Endodermal cell (in vitro differentiated cells): ENCODE measurements at places on chromosomes 16 and 17.

DNA sequence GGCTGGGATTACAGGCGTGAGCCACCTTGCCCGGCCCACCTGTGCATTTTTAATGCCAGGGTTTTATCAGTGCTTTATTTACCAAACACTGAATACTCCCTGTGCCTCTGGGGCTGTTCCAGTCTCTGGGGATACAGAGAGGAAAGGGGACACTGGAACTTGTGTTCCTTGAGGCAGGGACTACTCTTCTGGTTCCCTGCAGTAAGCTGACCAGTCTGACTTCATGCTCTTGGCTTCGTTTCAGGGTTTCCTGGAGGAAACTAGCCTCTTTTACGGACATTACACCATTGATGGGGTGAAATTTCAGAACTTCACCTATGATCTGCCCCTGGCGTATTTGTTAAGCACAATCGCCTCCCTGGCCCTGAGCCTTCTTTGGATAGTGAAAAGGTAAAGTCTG lies 37.4 kb upstream of the COQ7 start:
- no peaks in the 10 kb centered on the region for H3K27me3 ChIP-seq
- no peaks in the 10 kb centered on the region for H3K4me1 ChIP-seq
- H3K4me3 ChIP-seq: no peak overlapping the region
- no peak overlapping the region for H3K27ac ChIP-seq

- H3K4me3 ChIP-seq: no peak overlapping the region
- no peaks in the 10 kb centered on the region for H3K36me3 ChIP-seq
- DNase-seq: no peak
- H3K4me1 ChIP-seq: no peaks in the 10 kb centered on the region
Observed at GRCh38 chr17:14437176-14437575, 136.3 kb downstream of the HS3ST3B1 start.

DNA sequence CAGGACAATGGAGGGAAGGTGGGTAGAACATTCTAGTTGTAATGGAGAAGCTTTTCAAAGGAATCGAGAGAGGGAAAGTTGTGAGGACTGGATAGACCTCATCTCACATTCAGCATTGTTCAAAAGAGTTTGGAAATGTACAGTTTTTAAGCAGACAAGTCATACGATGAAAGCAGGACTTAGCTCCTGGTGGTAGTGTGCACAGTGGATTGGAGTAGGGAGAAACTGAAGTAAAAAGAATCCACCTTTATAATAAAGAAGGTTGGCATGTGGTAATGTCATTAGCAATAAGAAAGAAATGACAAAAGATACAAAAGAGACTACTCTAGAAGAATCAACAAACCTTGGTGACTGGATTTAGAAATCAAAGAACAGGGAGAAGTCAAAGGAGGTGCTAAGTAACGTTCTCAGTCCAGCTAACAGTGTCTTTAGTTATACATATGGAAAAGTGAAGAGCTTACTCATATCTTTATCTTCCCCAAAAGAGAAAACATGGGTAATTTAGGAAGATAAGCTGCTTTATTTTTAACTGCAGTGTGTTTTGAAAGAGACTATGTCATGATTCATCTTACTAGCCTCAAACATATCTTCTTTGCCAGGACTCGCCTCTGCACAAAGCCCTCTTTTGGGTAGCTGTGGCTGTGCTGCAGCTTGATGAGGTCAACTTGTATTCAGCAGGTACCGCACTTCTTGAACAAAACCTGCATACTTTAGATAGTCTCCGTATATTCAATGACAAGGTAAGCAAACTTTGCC lies 18.7 kb upstream of the EVI2A start:
- no peak overlapping the region for H3K4me3 ChIP-seq
- peaks cover 64% of the 10 kb centered on the region for H3K36me3 ChIP-seq
- H3K27me3 ChIP-seq: no peaks in the 10 kb centered on the region

- no peaks in the 10 kb centered on the region for H3K27me3 ChIP-seq
- no peak for DNase-seq
- H3K4me1 ChIP-seq: no peaks in the 10 kb centered on the region
- no peak overlapping the region for H3K4me3 ChIP-seq
- H3K27ac ChIP-seq: no peak overlapping the region
Observed at GRCh38 chr16:10982465-10983150, 38.2 kb downstream of the CLEC16A start.

GRCh38 chr17:81163051-81163695 lies 2.1 kb upstream of the PVALEF start:
- peaks cover 6% of the 10 kb centered on the region for H3K27me3 ChIP-seq
- no peak for DNase-seq
- no peak overlapping the region for H3K4me3 ChIP-seq
- H3K27ac ChIP-seq: no peak overlapping the region

DNA sequence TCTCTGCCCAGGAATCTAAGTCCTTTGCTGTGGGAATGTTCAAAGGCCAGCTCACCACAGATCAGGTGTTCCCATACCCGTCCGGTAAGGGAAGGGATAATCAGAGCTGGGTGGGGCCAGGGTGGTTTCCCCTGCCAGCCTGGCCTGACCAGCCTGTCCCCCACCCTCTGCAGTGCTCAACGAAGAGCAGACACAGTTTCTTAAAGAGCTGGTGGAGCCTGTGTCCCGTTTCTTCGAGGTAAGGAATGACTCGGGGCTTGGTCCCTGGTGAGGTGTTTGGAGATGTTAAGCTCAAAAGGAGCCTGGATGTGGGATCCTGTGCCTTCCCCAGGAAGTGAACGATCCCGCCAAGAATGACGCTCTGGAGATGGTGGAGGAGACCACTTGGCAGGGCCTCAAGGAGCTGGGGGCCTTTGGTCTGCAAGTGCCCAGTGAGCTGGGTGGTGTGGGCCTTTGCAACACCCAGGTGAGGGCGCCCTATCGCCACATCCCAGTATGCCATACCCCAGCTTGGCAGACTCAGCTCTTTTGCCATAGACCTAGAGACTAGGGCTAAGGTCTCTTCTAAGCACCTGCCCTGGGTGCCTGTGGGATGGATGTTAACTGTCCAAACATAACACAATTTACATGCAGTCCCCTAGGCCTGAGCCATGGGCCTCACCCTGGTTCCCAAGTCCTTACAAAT lies 997 bp downstream of the ACADVL start:
- no peak overlapping the region for H3K27ac ChIP-seq
- H3K27me3 ChIP-seq: no peaks in the 10 kb centered on the region

DNA sequence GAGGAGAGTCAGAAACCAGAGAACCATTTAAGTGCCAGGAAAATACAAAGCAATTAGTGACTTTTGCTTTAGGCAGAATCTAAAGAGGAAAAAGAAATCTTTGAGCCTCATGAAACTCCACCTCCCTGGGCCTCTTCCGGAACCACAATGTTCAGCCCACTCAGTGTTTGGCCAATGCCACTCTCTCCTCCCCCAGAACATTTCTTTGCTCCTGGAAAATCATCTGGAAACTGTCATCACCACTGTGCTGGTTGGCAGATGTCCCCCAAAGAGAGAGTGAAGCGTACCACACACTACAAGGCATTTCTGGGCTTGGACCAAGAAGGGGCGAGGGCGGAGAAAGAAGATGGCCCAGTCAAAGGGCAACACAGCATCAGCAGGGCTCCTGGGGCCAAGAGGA lies 7.1 kb upstream of the SOX9 start:
- H3K4me3 ChIP-seq: no peak overlapping the region
- peaks cover 4% of the 10 kb centered on the region for H3K4me1 ChIP-seq
- H3K27ac ChIP-seq: no peak overlapping the region
- H3K36me3 ChIP-seq: no peaks in the 10 kb centered on the region
- peaks cover 88% of the 10 kb centered on the region for H3K27me3 ChIP-seq
- DNase-seq: no peak

- no peaks in the 10 kb centered on the region for H3K27me3 ChIP-seq
- no peaks in the 10 kb centered on the region for H3K36me3 ChIP-seq
- H3K4me3 ChIP-seq: no peak overlapping the region
- DNase-seq: no peak
- no peak overlapping the region for H3K27ac ChIP-seq
Observed at GRCh38 chr17:14972844-14973243, 292.3 kb downstream of the PMP22 start.

DNA sequence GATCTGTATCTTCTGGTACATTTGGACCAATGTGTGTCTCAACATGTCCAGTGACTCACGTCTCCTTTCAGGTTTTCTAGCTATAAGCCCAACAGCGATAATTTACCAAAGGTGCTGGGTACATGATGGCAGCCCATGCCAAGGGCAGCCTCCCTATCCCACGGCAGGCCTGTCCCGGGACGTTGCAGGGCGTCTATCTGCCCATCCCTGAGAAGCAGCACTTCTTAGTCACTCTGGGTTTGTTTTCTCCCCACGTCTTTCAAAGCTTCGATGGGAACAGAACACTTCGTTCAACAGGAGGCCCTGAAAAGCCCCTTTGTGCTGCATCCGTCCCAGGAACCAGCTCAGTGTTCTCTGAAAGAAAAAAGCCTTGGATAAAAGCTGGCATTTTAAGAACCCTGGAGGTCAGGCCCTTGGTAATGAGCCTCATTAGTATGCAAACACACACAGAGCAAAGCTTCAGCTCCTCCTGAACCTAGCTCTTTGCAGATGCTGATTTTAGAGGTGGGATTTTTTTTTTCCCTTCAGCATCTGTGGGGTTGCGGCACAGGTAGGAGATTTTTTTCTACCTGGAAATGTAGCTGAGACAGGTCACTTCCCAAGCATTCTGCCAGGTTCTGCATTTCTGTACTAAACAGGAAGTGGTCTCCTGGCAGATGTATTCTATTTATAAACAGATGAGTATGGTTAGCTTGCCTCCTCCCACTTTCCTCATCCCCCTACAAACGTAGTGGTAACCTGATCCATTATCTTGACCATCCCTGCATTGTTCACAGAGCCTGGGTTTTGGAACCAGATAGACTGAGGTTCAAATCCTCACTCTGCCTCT lies 17.5 kb upstream of the MT4 start:
- no peaks in the 10 kb centered on the region for H3K4me1 ChIP-seq
- DNase-seq: peak; percentile 72
- H3K4me3 ChIP-seq: no peak overlapping the region
- peak overlapping the region; percentile 96 for H3K27ac ChIP-seq
- H3K36me3 ChIP-seq: no peaks in the 10 kb centered on the region
- H3K27me3 ChIP-seq: no peaks in the 10 kb centered on the region

DNA sequence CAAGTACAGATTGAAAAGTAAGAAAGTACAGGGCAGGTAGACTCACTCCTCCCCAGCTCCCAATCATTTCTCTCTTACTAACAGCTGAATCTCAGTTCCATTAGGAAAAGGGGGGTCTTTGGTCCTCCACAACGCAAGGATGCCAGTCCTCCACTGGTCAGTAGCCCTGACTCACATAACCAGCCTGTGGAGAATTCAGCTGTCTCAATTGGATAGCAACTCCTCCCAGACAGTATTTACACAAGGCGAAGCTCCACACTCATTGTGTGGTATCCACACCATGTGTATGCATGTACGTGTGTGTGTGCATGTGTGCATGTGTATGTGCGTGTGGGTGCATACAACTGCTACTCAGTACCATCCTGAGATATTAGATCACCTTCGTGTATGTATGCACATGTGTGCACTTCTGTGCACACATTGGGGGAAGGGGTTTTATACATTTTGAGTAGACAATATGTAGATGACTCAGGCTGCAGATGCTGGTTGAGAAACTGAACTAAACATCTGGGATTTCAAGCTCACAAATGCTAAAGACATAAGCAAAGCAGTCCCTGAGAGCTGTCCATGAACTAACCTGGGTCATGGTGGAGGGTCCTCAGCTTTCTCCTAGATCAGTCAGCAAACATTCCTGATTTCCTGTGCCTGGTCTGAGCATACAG lies 240.1 kb downstream of the SLC39A11 start:
- no peak overlapping the region for H3K27ac ChIP-seq
- H3K36me3 ChIP-seq: no peaks in the 10 kb centered on the region
- H3K27me3 ChIP-seq: no peaks in the 10 kb centered on the region
- H3K4me1 ChIP-seq: no peaks in the 10 kb centered on the region
- H3K4me3 ChIP-seq: no peak overlapping the region

DNA sequence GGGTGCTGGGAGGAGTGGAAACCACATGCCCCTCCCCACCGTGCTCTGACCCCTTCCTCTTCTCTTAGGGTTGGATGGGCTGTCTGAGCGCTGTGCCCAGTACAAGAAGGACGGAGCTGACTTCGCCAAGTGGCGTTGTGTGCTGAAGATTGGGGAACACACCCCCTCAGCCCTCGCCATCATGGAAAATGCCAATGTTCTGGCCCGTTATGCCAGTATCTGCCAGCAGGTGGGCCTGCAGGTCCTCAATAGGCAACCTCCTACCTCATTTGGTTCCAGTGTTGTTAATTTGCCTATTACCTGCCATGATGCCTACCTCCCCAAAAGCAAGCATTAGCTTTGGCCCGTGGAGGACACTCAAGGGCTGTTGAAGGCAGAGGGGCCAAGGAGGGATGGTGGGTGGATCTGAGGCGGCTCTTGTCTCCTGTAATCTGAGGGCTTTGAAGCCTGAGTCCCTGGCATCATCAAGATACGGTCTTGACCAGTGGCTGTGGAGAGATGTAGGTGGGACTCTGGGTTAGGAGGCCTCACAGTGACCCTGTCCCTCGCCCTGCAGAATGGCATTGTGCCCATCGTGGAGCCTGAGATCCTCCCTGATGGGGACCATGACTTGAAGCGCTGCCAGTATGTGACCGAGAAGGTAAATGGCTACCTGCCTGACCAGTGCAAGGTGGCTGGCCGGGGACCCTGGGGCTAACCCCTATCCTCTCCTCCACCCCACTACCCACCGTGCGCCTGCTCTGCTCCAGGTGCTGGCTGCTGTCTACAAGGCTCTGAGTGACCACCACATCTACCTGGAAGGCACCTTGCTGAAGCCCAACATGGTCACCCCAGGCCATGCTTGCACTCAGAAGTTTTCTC lies 3.4 kb downstream of the ALDOA start:
- no peak overlapping the region for H3K27ac ChIP-seq
- H3K4me1 ChIP-seq: peaks cover 3% of the 10 kb centered on the region
- H3K36me3 ChIP-seq: peaks cover 59% of the 10 kb centered on the region
- peak; percentile 79 for DNase-seq

DNA sequence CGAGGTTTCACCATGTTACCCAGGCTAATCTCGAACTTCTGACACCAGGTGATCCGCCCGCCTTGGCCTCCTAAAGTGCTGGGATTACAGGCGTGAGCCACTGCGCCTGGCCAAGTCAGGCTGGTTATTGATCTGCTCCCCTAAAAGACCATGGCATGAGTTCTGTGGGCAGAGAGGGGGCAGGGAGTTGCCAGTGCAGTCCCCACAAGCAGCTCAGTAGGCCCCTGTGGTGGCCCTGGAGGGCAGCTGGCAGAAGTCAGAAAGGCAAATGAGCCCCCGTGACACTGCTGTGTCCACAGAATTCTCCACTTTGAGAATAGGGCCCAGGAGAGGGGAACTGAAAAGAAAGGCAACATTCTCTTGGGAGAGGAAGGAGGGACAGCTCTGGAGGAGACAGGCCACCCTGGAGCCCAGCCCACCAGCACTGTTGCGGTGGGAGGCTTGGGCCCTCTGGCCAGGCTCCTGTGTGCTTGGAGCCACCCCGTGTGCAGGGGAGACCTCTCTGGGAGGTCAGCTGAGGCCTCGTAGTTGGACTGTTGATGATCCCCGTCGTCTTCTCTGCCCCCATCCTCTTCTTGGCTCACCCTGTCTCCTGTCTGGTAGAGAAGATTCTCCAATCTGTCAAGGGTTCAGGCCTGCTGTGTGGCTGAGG lies 2.1 kb upstream of the AMDHD2 start:
- H3K36me3 ChIP-seq: peaks cover 32% of the 10 kb centered on the region
- H3K27me3 ChIP-seq: no peaks in the 10 kb centered on the region
- H3K4me1 ChIP-seq: peaks cover 13% of the 10 kb centered on the region
- H3K27ac ChIP-seq: no peak overlapping the region
- H3K4me3 ChIP-seq: no peak overlapping the region
